Posterior vena cava (tissue), 2 donors: ENCODE measurements at places on chromosomes 7 and 10. TPM values are rescaled to one million over a fixed set of nuclear protein-coding genes. Genes with fewer than 3 reads are reported as not detected.

CACNA2D1 gene
- 39.1 TPM for total RNA-seq

KLF14 gene
- total RNA-seq, result 0.10 TPM

HABP2 gene
- total RNA-seq, result not detected

NPY4R2 gene
- total RNA-seq, result not detected

DNA sequence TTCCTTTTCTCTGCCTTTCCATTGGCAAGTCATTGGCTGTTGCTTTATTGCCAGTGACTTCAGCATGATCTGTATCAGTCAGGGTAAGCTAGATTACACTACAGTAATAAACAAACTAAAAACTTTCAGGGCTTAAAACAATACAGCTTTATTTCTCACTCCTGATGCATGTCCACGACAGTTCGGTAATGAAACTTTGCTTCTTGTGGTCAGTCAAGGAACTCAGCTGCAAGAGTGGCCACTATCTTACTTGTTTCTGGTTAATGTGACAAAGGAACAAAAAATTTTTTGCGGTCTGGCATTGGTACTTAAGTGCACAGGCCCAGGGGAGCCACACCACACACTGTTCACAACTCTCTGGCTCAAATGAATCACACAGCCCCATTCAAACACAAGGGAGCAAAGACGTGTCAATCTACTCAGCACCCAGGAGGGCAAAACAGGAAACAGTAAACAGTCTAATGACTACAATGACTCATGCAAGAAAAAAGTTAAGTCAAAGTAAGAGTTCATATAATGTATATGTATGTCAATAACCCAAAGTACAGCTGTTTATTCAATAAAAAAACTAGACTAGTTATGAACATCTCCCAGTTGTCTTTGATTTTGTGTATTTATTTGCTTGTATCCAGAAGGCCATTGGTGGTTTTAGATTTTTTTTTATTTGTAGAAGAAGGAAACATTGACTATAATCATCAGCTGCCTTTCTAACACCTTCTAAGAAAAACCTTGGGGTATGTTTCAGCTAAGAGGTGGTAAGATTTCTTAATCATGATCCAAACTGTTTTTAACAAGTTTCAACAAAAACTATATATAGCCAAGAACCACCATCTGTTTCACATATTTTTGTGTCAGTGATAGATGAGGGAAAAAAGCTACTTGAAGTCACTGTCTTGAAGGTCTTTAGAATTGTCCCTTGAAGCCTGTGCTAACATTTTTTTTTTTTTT lies 134.4 kb upstream of the FAM3C start:
- DNase-seq, result no peak

- peak; percentile 46 for DNase-seq
These were observed 50.1 kb upstream of the DPYSL4 start for GRCh38 chr10:132136689-132137088.

CPA5 gene
- not detected for total RNA-seq

GRCh38 chr10:13696071-13696470 lies 109.3 kb downstream of the PRPF18 start:
- DNase-seq, result no peak

- no peak for DNase-seq
These were observed 143.0 kb upstream of the HDAC9 start for GRCh38 chr7:18352339-18353255.

GRCh38 chr10:7982727-7983126 lies 71.8 kb upstream of the GATA3 start:
- DNase-seq, result no peak

DNA sequence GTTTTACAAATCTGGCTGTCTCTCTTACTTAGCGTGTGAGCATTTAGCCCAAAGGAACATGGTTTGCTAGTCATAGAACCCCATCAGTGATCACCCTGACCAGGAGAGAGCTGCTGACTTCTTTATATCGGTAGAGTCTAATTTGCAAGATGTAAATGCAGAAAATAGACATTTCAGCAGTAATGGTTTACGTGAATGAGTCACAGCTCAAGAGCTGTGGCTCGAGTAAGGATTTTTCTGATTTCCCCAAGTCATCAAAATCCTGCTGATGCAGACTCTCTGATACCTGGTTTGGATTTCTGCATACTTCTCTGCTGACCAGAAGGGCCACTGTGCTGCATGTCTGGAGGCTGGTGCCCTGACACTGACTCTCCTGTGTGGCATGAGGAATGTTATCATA lies 25.7 kb downstream of the NUB1 start:
- DNase-seq, result peak; percentile 18

DNA sequence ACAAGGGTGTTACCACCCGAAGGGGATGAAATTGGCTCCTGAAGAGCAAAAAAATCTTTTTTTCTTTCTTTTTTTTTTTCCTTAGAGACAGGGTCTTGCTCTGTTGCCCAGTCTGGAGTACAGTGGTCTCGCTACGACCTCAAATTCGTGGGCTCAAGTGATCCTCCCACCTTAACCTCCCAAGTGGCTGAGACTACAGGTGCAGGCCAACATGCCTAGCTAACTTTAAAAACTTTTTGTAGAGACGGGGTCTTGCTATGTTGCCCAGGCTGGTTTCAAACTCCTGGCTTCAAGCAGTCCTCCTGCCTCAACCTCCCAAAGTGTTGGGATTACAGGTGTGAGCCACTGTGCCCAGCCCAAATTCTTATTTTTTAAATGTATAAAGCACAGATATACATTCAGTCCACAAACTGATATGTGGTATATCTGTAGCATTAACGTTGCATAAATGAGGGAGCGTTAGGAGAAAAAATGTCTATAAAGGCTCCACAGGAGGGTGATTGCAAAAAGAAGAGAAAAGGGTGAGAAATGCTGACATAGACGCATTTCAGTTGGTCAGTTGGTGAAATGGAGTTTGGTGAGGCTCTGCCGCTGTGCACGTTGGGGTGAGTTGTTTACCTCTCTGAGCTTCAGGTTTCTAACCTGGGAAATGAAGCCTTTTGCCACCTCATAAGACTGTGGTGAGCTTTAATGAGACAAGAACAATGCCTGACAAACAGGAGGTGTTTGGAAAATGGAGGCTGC lies 100.7 kb upstream of the PODXL start:
- peak; percentile 3 for DNase-seq

- DNase-seq, result no peak
These were observed 66.5 kb downstream of the CDK6 start for GRCh38 chr7:92769844-92770243.

DNA sequence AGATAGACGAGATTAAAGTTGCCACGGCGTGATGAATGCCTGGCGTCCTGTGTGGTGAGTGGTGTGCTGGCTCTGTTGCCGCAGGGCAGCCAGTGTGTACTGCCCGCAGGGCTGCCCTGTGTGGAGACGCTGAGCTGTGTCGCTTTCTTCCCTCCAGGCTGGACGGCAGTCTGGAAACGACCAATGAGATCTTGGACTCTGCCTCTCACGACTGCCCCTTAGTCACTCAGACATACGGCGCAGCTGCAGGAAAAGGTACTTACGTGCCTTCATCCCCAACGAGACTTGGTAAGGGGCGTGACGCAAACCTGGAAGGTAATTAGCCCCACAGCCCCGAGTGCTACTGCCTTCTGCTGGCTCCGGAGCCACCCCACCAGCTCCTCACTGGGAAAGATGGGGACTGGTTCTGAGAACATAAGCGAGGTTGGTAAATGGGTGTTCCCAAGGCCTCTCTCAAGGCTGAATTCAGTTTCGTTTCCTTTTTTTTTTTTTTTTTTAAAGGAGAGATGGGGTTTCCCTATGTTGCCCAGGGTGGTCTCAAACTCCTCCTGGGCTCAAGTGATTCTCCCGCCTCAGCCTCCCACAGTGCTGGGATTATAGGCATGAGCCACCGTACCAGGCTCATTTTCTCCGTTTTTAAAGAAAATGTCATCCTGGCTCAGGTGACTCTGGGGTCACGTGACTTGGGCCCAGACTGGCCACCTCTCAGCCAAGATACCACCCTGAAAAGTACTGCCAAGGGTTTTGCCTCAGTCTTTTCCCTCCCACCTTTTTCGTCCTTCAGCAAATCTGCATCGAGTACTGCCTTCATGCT lies 39.6 kb downstream of the WIPI2 start:
- DNase-seq, result peak; percentile 60

CPN1 gene
- not detected for total RNA-seq

DNA sequence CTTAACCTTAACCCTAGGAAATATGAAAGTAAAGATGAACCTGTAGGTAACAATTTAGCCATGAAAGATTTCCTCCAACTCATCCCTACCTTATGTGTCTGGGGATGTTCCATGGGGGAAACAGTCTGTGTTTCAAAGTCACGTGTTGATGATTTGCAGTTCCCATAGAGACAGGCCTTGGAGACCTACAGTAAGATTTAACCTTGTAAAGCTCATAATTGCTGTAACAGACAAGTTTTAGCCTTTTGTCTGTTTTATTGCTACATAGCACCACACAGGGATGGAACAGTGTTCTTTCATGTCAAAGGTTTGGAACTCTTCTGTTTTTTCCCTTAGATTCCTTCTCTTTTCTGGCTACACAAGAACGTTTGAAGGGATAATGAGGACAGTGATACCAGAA lies 35.2 kb upstream of the ITGA8 start:
- DNase-seq, result no peak

- peak; percentile 98 for DNase-seq
These were observed 984 bp downstream of the SMURF1 start for GRCh38 chr7:99142727-99143520.

CALHM2 gene
- total RNA-seq, result 49.8 TPM

DNA sequence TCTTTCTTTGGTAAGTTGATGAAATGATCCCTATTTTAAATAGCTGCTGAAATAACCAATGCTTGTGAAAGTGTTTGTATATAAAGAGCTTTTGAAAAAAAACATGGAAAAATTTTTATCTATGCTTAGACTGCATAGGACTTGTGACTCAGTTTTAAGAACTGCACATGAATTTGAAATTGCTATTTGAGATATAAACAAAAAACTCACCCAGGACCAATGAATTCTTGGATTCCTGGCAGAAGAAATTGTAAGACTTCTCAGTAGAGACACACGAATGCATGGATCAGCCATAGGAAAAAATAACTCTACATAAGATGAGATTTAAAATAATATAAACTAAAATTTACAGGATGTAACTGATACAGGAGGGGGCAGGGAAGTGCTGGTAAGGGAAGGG lies 278.8 kb upstream of the SORCS1 start:
- DNase-seq, result no peak

DNA sequence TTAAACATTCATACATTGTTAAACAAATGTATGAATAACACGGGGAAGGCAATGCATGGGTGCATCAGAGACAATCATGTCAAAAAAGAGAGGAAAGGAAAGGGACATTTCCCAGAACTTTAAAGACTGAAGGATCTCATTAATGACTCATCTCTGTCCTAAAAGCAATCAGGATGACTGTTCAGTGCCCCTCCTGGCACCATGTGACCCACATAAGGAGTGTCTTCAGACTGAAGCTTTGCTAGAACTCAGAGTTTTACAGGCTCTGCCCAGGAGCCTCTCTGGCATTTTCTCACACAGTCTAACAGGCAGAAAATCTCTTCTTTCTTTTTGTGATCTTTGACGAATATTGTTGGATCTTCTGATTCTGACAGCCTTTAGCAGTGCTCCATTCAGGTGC lies 315.3 kb downstream of the OTUD1 start:
- DNase-seq, result no peak

UCMA gene
- not detected for total RNA-seq

DNA sequence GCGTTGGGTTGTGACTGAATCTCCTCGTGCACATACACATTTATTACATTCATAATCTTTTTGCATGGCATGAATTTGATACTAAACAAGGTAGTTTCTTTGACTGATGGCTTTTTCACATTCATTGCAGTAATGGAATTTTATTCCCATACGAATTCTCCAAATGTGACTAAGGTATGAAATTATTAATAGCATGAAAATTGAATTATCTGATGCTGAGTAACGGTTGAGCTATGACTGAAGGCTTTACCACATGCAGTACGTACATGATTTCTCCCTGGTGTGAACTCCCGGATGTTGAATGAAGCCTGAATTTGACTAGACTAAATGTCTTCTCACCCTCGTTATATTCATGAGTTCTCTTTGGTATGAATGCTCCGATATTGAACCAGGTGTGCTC lies 104.4 kb upstream of the C1GALT1 start:
- DNase-seq, result no peak

CCDC172 gene
- not detected for total RNA-seq

GRCh38 chr7:149680331-149681025 lies 92.9 kb downstream of the ZNF467 start:
- DNase-seq, result no peak

DNA sequence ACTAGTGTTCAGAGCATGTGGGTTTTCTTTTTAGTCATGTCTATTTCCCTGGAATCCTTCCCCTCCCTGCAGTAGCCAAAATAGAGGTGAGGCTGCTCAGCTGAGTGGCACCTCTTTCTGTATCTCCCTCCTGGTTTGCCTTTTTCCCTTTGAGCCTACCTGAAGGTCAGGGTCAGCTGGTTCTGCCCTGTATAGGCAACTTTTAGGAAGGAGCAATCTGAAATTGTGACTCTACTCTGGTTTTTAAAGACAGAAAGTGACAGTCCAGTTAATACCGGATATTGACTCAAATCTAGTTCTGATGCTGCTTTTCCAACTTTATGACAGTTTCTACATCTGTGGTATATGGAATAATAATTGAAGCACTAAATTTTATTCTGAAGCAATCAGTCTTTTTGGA lies 26.0 kb downstream of the CCM2 start:
- DNase-seq, result no peak

- peak; percentile 90 for DNase-seq
These were observed 24.4 kb upstream of the PPIF start for GRCh38 chr10:79322616-79323543.

BBS9 gene
- total RNA-seq, result 16.8 TPM

- DNase-seq, result no peak
These were observed 274.8 kb downstream of the FGFR2 start for GRCh38 chr10:121323443-121323842.

GRCh38 chr10:2978111-2978510 lies 89.2 kb upstream of the PFKP start:
- DNase-seq, result no peak

- DNase-seq, result no peak
These were observed 12.4 kb downstream of the PAPOLB start for GRCh38 chr7:4849390-4849789.

DEPP1 gene
- total RNA-seq, result 58.8 TPM

DNA sequence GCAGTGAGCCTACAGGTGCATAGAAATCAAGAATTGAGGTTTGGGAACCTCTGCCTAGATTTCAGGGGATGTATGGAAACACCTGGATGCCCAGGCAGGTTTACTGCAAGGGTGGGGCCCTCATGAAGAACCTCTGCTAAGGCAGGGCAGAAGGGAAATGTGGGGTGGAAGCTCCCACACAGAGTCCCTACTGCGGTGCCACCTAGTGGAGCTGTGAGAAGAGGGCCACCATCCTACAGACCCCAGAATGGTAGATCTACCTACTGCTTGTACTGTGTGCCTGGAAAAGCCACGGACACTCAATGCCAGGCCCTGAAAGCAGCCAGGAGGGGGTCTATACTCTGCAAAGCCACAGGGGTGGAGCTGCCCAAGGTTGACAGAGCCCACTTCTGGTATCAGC lies 533.5 kb downstream of the GPAM start:
- no peak for DNase-seq

UPK3B gene
- 1.1 TPM for total RNA-seq

NRCAM gene
- total RNA-seq, result 1.5 TPM

GRCh38 chr7:156680281-156680680 lies 39.7 kb downstream of the RNF32 start:
- DNase-seq, result no peak
